Type B pancreatic cell (in vitro differentiated cells): ENCODE measurements at places on chromosomes 6 and 20. TPM values are rescaled to one million over a fixed set of nuclear protein-coding genes. Genes with fewer than 3 reads are reported as not detected.

DNA sequence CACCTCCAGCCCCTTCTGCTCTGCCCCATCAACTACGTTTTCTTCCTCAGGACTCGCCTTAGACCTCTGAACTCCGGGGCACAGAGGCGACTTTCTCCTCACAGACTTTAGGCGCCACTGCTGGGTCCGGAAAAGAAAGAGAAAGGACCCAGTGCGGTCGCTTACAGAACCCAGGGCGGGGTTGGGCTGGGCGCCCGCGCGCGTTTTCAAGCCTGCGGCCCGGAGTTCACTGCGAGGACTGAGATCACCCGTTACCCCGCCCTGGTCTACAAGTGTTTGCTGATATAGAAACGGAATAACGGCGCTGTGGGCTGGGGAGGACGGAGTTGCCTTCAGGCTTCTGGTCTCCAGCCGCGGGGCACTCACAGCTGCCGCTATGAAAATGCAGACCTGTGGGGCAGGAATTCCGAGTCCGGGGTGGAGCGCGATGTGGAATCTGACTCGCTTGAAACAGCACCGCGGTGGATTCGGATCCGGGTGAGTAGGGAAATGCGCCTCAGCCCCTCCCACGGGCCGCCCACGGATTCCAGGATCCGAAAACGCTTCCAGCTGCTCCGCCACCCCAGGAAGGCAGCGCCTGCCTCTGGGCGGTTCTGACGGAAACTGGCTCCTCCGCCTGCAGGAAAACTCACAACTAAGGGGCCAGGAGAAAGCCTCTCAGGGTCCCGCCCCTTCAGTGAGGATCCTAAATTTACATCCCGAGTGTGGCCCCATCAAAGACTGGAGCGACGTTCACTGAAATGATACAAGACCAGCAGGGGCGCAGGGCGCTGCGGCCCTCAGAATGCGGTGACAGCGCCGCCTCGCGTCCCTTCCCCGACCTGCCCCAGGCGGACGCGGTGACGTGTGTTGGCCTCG lies 29.4 kb downstream of the HLA-F start:
- peaks cover 17% of the 10 kb centered on the region for H3K4me1 ChIP-seq
- peaks cover 90% of the 10 kb centered on the region for H3K27me3 ChIP-seq
- H3K4me3 ChIP-seq = peak overlapping the region; percentile 87
- peak; percentile 84 for DNase-seq
- H3K27ac ChIP-seq = peak overlapping the region; percentile 55

- peaks cover 55% of the 10 kb centered on the region for H3K36me3 ChIP-seq
- DNase-seq = no peak
- H3K27ac ChIP-seq = no peak overlapping the region
- no peaks in the 10 kb centered on the region for H3K27me3 ChIP-seq
- no peaks in the 10 kb centered on the region for H3K4me1 ChIP-seq
- no peak overlapping the region for H3K4me3 ChIP-seq
These were observed 11.9 kb downstream of the NELFCD start for GRCh38 chr20:58992911-58993310.

DNA sequence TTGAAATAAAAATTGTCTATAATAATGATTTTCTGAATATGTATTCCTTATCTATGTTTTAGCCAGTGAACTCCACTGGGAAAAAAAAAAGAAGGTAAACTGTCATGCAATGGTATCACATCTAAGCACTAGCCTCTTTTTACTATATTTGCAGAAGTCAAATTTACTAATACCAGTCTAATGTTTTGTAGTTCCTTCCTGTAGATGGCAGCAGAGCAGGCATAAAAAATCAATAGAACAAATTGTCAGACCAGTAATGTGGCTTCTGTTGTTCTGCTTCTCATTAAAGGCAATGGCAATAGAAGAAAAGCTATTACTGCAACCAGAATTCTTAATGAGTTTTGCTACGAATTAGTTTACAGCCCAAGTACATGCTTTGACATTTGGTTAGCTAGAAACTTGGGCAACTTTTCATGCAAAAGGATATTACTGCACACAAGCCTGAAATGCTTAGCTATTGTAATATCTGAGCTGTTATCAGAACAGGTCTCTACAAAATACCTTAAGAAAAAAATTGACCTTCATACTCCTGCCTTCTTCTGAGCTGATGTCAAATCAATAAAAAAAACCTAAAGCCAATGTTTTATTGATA lies 476.9 kb downstream of the KHDRBS2 start:
- DNase-seq = no peak
- H3K4me1 ChIP-seq = no peaks in the 10 kb centered on the region
- H3K27me3 ChIP-seq = no peaks in the 10 kb centered on the region
- H3K27ac ChIP-seq = no peak overlapping the region

- peaks cover 13% of the 10 kb centered on the region for H3K27me3 ChIP-seq
- no peak overlapping the region for H3K27ac ChIP-seq
- peak; percentile 54 for DNase-seq
- peaks cover 12% of the 10 kb centered on the region for H3K4me1 ChIP-seq
- peaks cover 3% of the 10 kb centered on the region for H3K36me3 ChIP-seq
These were observed 92.7 kb upstream of the AFDN start for GRCh38 chr6:167733740-167734661.

DNA sequence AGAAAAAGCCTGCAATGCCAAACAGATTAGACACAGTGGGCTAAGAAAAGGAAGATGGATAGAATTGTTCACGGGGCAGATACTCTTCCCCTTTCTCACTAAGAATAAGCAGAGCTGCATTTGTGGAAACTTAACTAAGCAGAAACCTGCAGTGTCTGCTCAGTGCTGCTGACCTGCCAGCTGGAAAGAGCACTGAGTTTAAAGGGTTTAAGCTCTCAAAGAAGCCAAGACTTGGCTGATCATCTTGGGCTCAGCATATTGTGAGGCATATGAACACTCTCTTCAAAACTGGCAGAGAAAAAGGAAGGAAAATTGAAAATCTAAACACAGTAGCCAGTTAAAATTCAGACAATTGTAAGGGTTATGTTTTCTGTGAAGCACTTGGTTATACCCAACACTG lies 711.1 kb upstream of the EPHA7 start:
- peak overlapping the region; percentile 40 for H3K27ac ChIP-seq
- H3K27me3 ChIP-seq = no peaks in the 10 kb centered on the region
- peak overlapping the region; percentile 72 for H3K4me3 ChIP-seq
- DNase-seq = no peak
- H3K4me1 ChIP-seq = peaks cover 11% of the 10 kb centered on the region
- no peaks in the 10 kb centered on the region for H3K36me3 ChIP-seq

DNA sequence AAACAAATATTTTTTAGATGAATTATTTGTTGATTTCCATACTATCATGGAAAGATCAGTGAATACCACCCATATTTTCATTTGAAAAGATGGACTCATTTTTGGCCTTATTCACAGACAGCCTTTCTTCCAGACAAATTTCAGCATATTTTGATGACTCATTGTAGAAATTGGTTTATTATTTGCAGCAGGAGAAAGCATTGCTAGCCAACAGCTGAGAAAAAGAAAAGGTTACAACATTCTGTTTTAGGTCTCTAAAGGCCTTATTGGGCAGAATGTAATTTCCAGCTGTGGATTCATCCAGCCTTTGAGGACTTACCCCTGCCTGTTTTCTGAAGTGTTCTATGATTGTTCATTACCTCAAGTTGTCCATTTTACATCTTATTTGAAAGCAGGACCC lies 201.9 kb downstream of the PLCB4 start:
- H3K27me3 ChIP-seq = no peaks in the 10 kb centered on the region
- H3K4me1 ChIP-seq = peaks cover 31% of the 10 kb centered on the region
- no peak for DNase-seq
- H3K36me3 ChIP-seq = peaks cover 6% of the 10 kb centered on the region

GRCh38 chr6:4402477-4402976 lies 267.2 kb upstream of the ECI2 start:
- no peaks in the 10 kb centered on the region for H3K4me1 ChIP-seq
- H3K27ac ChIP-seq = peak overlapping the region; percentile 20
- DNase-seq = no peak

DNA sequence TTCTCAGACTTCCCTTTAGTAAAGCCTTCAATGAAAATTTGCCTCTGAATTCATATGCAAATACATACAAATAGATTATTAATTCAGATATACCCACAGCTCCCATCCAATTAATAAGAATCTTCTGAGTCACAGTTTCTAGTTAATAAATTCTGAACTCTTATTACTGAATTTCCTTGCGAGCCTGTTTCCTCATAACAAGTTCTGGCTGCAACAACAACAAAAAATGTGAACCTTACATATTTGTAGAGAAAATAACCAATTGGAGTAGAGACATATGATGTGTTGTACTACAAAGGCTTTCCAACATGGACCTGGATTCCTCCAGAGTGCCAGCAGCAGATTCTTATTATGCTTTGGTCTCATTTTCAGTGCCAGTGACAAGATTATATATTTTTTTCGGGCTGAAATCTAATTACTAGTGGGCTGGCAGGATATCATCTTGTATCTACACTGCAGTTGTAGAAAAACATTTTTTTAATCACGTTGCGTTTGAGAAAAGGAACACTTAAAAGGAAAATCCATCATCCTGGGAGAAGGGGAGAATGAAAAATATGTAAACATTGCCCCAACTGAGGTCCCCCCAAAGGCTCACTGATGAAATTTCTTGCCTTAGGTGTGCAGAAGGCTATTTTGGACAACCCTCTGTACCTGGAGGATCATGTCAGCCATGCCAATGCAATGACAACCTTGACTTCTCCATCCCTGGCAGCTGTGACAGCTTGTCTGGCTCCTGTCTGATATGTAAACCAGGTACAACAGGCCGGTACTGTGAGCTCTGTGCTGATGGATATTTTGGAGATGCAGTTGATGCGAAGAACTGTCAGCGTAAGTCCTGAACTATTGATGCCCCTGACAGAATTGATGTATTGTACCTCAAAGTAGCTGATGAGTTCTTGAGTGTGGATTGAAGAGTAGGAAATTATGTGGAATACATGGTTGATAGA lies 404.6 kb downstream of the LAMA2 start:
- H3K4me1 ChIP-seq = no peaks in the 10 kb centered on the region
- no peaks in the 10 kb centered on the region for H3K36me3 ChIP-seq
- DNase-seq = no peak
- H3K27me3 ChIP-seq = peaks cover 3% of the 10 kb centered on the region

DNA sequence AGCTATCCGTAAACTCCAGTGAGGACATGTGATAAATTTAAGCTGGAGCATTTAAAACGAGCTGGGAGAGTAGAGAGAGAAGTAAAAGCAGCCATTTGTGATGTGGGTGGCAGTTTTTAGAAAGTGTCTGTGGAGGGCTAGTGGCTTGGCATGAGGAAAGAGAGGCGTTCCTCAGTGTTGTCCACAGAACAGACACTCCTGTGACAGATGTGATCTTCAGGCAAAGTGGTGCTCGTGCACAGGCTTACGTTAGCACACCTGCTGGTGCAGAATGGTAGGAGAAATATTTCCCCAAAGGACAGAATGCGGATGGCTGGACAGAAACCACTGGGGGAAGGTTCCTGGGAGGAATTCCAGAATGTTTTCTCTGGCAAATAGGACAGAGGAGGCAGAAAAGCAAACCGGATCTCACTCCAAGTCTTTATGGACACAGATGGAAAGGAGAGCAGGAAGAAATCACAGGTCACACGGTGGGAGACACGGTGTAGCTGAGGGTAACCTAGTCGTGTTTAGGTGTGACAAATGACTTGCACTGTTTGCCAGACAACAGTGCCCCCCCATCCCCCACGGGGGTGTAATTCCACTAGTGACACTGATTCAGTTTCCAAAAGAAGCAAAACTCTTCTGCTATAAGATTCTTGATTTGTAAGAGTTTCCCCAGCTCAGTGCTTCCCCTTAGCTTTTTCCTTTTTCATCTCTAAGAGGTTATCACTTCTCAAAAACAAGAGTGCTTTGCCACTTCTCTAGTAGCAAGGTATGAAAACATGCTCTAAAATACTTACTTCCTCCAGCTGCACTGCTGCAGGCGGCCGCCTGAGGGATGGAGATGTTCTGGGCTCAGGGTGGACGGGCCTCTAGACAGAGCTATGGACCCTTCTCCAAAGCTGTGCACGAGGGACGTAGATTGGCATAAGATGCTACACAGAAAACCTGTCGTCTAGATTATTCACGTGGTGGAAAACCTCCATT lies 293.2 kb downstream of the QKI start:
- peaks cover 12% of the 10 kb centered on the region for H3K4me1 ChIP-seq
- no peak overlapping the region for H3K4me3 ChIP-seq
- no peaks in the 10 kb centered on the region for H3K36me3 ChIP-seq
- DNase-seq = no peak
- peaks cover 2% of the 10 kb centered on the region for H3K27me3 ChIP-seq

DNA sequence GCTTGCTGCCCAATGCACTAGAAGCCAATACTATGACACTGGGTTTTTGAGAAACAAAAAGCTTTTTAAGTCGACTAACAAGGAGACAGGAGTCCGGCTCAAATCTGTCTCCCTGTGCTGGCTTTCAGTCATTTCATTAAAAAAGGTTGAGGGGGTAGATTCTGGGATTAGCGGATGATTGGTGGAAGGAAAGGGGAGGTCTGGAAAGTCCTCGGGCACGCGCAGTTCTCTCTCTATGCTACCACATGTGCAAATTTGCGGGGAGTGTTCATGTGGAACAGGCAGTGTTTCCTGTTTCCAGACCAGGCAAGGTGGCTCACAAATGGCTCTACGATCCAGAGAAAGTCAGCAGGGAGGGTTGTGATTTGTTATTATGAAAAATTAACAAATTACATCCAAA lies 89.1 kb upstream of the TOX2 start:
- H3K27ac ChIP-seq = no peak overlapping the region
- no peaks in the 10 kb centered on the region for H3K36me3 ChIP-seq
- H3K4me3 ChIP-seq = no peak overlapping the region
- peaks cover 47% of the 10 kb centered on the region for H3K27me3 ChIP-seq
- DNase-seq = no peak
- no peaks in the 10 kb centered on the region for H3K4me1 ChIP-seq

Gene OPRM1
- not detected in 2 replicates for total RNA-seq

GRCh38 chr6:5764401-5764955 lies 242.2 kb downstream of the NRN1 start:
- H3K36me3 ChIP-seq = no peaks in the 10 kb centered on the region
- DNase-seq = no peak
- H3K4me3 ChIP-seq = no peak overlapping the region
- no peaks in the 10 kb centered on the region for H3K27me3 ChIP-seq
- H3K27ac ChIP-seq = no peak overlapping the region
